ENCODE measurements at places on chromosomes 1 and 21.

- no peak for DNase-seq
These were observed 11.3 kb upstream of the BACH1 start for GRCh38 chr21:29287383-29287782.

GRCh38 chr1:201636510-201636971 lies 97.6 kb downstream of the NAV1 start:
- DNase-seq, result no peak

DNA sequence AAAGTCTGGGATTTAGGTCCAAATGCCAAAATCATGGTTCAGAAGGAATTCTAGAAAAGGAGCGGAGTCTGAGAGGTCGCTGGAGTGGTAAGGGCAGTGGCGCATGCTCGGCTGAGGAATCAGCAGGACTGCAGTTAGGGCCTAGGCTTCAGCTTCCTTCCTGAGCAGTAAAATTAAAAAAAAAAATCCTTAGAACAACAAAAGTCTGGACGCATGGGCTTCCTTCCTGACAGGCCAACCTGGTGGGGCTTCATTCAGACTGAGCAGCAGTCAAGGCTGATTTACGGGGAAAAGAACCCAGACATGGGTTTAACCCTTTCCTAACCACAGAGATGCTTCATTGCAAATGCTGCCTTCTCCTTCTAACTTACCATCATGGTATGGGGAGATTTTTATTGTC lies 17.1 kb downstream of the RNF220 start:
- no peak for DNase-seq

DNA sequence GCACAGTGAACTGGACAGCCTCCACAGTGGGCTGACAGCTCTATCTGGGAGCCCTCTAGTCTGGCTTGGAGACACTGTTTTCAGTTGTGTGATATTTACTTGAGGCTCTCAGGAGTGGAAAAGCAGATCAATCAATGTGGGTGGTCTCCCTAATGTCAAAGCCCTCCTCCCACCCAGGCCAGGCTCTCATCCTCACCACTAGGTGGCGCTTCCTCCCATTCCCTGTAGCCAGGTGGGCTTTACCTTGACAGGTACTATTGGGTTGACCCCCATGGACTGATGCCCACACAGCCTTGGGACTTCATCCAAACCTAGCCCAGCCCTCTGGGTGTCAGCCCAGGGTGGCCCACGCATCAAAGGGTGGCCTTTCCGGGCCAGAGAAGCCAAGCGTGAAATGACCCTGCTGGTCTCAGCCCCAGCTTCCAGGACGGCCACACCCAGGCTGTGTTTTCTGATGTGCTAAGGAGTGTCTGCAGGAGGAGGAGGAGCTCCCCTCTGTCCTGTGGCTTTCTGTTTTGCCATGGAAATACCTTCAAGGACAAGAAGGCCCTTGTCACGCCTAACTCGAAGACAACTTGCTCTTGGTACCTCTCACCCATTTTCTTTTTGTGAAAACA lies 54.0 kb downstream of the CLIC6 start:
- DNase-seq, result no peak

DNA sequence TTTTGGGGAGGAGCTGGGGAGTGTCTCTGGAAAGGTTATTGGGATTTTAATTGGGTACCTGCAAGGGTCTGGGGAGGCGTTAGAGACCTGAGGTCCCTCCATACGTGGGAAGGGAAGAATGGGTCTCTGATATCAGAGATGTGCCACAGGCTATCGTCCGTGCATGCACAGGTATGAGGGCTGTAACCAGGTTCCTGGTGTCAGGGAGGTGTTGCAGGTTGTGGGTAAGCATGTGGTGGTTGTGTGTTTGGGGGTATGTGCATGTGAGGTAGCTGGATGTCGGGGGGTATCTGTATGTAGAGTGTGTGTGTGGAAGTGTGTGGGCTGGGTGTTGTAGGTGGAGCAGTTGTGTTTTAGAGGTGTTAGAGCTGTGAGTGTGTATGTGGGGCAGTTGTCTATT lies 8.3 kb downstream of the AHDC1 start:
- no peak for DNase-seq

- DNase-seq, result peak; percentile 57
These were observed 454.6 kb upstream of the RUNX1 start for GRCh38 chr21:35503671-35504070.

GRCh38 chr1:182587666-182588499 lies 1.2 kb downstream of the RNASEL start:
- no peak for DNase-seq

- DNase-seq, result peak; percentile 77
These were observed 81.4 kb downstream of the NENF start for GRCh38 chr1:212514056-212514614.

GRCh38 chr1:7450838-7451237 lies 320.3 kb upstream of the VAMP3 start:
- no peak for DNase-seq

GRCh38 chr21:33151941-33152731 lies 77.6 kb upstream of the IFNAR2 start:
- DNase-seq, result no peak

- DNase-seq, result peak; percentile 85
These were observed 46.9 kb downstream of the SLC45A1 start for GRCh38 chr1:8364528-8365442.

GRCh38 chr1:224212618-224213061 lies 29.6 kb downstream of the DEGS1 start:
- DNase-seq, result peak; percentile 66

GRCh38 chr1:50458507-50458906 lies 35.3 kb upstream of the DMRTA2 start:
- DNase-seq, result no peak

DNA sequence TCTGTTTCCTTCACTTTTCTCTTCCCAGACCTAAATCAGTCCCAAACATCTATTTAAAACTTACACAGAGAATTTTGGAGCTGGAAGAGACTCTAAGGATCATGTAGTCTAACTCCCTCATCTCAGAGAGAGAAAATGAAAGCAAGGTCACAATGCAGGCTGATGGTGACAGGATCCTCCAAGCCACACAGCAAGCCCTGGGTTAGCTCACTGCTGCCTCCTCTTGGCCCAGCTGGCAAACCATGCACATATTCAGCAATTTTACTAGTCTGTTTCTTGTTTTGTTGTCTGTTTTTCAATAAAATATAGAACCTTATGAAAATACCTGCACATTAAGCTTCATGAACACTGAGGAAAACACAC lies 27.7 kb upstream of the LY9 start:
- DNase-seq, result no peak

DNA sequence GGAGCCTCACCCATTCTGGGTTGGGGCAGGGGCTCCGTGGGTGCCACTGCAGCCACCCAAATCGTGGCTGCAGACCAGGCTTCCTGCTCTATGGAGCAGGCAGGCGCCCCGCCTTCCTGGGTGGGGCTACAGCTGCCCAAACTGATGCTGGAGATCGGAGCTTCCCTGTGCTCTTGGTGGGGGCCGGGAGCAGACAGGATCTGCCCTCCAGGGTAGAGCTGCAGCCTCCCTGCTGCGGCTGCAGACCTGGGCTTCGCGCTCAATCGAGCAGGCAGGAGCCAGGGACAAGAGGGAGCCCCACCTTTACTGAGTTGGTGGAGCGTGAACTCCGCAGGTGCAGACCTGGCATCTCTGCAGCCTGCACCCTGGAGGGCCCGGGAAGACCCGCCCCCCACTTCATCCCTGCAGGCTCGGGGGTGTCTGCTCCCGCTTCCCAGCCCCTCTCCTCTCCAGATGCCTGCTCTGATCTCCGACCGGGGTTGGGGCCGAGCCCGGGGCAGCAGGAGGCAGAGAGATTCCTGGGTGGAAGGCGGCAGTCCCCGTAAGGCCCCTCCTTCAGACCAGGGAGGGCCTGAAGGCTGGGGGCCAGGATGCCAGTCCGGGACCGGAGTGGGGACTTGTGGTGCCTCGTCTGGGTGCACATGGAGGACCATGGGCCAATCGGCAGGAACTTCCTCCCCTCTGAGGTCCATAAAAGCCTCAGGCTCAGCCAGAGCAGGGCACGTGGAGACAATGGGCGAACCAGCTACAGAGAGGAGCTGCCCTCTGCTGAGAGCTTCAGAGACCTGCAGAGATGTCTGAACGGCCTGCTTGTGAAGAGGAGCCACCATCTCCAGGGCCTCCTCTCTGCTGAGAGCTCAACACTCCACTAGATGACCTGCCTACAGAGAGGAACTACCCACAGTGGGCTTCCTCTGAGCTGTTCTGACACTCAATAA lies 359.3 kb downstream of the SMYD3 start:
- DNase-seq, result no peak

GRCh38 chr1:89064632-89065031 lies 376 bp downstream of the GBP1 start:
- no peak for DNase-seq

- DNase-seq, result no peak
These were observed 88.7 kb downstream of the HLX start for GRCh38 chr1:220967911-220968310.

DNA sequence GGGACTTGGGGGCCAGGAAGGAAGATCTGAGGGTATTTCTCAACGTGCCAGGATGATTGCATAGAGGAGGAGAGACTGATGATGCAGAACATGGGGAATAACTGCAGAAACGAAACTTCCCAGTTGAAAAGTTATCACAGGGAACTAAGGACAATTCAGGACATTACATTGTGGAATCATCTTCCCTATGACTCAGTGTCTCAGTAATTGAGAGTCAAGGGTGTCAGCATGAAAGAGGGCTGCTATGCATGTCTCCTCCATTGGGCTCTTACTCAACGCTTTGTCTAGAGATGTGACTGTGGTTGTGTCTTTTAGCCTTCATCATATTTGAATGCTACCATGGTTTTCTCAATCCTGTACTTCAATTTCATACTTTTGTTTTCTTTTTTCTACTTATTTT lies 48.9 kb upstream of the PTGFR start:
- no peak for DNase-seq

DNA sequence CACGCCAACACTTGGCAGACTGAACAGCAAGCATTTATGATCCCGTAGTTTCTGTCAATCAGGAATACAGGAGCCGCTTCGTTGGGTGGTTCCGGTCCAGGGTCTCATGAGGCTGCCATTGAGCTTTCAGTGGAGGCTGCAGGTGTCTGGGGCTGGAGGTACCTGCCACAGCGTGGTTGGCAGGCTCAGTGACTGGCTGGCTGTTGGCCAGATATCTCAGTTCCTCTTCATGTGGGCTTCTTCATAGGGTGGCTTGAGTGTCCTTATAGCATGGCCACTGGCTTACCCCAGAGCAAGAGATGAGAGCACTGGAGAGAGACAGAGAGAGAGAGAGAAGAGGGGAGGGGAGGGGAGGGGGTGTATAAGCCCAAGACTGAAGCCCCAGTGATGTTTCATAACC lies 29.3 kb downstream of the PIK3CD start:
- no peak for DNase-seq

DNA sequence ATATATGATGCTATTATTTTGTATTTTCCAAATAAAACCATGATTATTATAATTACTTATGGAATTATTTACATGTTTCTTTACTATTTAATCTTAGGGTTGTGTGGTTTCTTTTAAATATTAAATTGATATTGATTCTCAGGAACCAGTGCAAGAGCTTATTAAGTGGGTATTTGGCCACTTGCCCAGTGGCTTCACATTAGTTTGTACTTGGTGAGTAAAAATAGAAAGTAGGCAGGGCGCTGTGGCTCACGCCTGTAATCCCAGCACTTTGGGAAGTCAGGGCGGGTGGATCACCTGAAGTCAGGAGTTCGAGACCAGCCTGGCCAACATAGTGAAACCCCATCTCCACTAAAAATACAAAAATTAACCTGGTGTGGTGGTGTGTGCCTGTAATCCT lies 497.1 kb downstream of the PTPRC start:
- no peak for DNase-seq

DNA sequence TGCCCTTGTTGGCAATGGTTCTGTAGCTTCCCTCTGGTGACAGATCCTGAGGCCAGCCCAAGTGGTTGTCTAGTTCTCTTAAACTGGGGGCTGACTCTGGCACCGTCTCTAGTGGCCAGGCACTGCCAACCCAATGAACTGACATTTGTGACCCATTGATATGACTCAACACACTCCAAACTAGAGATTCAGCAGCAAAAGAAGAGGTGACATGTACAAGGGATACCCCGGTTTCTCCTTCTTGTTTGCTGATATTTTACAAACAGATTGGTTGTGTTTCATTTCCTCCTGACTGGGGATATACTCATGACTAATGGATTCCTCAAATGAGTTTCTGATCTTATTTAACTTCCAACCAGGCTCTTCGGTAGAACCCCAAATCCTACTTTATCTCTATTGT lies 65.9 kb upstream of the DNAJC6 start:
- DNase-seq, result no peak

DNA sequence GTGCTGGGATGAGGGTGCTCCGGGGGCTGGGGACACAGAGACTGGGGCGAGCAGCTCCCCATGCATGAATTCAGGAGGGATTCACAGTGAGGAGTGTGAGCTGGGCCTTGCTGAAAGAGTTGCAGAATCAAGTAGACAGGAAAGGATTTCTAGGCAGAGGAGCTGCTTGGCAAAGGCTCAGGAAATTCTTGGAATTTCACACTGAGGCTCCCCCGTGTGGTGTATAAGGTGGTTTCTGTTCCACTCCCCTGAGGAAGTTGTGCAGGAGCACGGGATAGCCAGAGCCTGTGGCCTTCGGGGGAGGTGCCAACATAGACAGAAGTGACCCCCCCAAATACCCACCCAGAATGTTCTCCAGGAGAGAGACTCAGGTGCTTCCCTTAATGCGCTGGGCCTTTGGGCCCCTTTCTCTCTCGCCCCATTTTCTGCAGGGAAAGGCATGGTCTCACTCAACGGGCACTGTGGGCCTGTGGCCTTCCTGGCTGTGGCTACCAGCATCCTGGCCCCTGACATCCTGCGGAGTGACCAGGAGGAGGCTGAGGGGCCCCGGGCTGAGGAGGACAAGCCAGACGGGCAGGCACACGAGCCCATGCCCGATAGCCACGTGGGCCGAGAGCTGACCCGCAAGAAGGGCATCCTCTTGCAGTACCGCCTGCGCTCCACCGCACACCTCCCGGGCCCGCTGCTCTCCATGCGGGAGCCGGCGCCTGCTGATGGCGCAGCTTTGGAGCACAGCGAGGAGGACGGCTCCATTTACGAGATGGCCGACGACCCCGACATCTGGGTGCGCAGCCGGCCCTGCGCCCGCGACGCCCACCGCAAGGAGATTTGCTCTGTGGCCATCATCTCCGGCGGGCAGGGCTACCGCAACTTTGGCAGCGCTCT lies 58.5 kb upstream of the ACTL8 start:
- DNase-seq, result peak; percentile 79
